ENCODE measurements at places on chromosomes 11 and 22.
A peak's percentile ranks its signal among the peaks of the same experiment; 100 is the strongest.

DNA sequence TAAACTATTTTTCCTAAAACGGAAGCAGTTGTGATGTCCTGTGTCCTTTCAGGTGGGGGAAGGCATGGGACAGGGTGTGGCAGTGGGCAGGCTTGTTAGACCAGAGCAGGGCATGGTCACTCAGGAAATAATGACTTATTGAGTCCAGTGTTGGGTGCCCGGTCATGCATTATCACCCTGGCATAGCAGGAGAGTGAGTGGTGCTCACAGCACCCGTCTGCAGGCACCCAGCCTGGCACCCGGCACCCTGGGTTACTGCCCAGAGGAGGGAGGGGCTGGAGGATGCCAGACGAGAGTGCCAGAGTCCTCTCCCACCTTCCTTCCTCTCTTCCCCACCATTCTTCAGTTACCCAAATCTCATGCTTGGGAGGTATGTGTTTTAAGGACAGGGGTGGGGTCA is 59.1 kb downstream of the ST3GAL4 start:
- no peak for DNase-seq

DNA sequence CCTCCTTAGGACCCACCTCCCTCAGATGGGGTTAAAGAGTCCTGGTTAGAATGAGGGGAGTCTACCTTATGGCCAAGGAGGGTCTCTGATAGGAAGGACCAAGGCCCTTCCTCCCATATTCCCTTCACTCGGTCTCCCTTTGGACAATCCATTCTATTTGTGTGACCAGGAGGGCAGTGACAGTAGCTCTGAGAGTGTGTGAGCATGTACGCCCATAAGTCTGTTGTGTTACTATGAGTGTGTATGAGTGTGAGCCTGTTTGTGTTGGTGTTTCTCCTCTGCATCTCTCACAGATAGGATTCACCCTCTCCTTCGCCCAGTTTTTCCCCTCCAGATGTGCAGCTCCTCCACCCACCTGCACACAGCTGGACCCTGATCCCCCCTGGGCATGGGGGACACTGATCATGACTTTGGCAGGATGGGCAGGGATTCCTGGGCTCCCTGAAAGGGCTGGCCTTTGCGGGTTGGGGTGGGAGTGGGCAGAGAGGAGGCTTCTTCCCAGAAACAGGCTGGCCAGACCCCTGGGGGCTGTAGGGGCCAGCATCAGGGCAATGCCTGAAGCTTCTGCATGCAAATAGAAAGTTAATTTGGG is 14.5 kb downstream of the PHLDB1 start:
- no peak for DNase-seq

DNA sequence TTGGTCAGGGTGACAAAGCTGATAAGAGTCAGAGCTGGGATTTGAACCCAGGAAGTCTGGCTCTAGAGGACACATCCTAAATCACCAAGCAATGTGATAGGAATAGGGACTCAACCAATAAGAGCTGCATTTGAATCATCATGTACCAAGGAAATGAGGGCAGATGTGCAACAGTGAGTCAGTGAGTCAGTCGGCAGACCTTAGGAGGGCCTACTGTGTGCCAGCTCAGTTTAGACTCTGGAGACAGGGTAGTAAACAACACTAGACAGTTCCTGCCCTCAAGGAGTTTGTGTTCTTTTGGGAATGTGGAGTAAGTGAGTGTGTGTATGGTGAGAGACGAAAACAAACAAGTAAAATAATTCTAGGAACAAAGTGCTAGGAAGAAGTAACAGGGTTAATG is 11.2 kb downstream of the IL10RA start:
- no peak for DNase-seq

DNA sequence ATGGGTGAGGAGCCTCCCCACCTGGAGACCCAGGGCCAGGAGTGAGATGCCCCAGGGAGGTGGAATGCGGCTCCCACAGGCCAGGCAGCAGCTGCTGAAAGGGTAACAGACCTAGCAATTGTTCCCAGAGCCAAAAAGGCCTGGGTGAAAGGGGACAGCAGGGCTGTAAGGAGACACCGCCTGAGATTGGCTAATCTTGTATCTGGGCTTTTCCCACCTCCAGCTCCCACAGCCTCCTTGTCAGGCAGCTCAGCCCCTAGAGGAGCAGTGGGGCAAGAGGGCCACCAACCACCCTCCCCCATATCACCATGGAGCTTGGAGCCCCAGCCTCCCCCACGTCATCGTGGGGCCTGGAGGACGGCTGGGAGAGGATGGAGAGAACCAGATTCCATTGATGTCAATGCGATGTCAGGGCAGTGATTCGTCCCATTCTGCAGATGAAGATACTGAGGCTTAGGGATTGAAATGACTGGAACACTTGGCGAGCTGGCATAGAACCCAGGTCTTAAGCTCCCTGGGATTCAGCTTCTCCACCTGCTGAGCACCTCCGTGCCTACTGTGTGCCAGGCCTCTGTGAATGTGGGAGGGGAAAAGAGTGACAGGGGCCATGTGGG is 2.9 kb upstream of the MGAT3 start:
- DNase-seq, result no peak

- DNase-seq, result peak; percentile 98
Observed at GRCh38 chr11:506995-507726, at the start of gene RNH1. TSS of gene RNH1 (minus strand) at chr11:507242. CDS start at chr11:502162, 5,080 bp downstream.

DNA sequence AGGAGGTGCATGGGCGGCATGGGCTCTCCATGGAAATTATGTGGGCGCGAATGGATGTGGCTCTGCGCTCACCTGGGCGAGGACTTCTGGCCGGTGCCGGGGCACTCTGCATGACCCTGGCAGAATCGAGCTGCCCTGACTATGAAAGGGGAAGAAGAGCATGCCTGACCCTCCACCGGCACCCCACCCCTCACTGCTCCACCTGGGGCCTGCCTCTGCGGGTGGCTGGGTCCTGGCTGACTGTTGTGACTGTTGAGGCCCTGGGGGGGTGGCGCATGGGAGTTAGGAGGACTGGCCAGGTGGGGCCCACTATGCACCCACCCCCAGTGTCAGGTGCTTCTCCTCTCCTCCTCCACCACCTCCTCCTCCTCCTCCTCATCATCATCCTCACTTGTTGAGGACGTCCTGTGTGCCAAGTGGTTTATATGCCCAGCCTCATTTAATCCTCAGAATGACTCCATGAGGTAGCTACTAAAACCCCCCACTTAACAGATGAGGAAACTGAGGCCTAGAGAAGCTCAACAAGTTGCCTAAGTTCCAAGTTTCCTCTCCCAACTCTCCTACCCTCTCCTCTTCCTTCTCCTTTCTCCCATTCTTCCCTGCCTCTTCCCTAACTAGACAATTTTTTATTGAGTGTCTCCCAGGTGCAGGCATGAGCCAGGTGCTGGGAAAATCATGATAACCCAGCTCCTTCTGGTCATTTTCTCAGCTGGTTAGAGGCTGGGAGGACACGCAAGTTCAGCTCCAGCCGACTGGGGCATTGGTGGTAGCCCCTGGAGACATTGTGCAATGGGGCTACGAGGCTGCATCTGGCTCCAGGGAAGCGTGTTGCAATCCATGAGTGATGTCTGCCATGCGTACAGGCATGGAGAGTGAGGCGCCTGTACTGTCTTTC is 2.3 kb downstream of the MYEOV start:
- DNase-seq, result no peak

DNA sequence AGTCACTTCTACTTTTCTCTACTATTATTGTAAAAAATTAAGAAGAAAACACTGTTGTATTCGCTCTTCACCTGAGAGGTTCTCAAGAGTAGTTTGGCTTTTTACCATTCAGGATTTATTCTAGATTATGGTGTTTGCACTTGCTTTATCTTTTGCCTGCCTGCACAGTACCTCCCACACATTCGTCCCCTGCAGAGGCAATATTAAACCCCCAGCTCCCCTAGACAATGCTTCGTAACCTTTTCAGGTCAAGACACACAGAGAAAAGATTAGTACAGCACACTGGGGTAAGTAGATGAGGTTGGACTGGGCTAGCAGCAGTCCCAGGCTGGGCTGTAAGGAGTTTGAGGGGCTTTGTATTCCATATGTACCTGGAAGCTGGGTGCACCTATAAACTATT is 62.4 kb downstream of the TNRC6B start:
- DNase-seq, result no peak

DNA sequence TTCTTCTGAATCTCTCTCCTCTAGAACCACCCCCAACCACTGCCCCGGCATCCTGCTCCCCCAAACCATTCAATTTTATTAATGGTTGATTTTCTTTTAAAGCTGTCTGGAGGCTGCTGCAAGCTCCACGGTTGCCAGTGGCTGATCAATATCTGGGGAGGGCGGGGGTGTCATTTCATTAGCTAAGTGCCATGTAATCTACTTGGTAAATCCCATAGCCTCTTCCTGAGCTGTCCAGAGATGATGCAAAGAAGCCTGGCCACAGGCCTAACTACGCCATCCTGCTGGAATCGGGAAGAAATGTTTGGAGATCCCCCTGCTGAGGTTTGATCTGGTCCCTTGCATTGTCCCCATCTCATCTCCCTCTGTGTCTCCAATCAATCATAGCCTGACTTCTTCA is 440.1 kb downstream of the MIAT start:
- DNase-seq, result no peak

GRCh38 chr11:76231121-76231738 is 24.9 kb upstream of the WNT11 start:
- DNase-seq, result no peak

- no peak for DNase-seq
Observed at GRCh38 chr11:75813622-75814039, 1.4 kb upstream of the UVRAG start.

DNA sequence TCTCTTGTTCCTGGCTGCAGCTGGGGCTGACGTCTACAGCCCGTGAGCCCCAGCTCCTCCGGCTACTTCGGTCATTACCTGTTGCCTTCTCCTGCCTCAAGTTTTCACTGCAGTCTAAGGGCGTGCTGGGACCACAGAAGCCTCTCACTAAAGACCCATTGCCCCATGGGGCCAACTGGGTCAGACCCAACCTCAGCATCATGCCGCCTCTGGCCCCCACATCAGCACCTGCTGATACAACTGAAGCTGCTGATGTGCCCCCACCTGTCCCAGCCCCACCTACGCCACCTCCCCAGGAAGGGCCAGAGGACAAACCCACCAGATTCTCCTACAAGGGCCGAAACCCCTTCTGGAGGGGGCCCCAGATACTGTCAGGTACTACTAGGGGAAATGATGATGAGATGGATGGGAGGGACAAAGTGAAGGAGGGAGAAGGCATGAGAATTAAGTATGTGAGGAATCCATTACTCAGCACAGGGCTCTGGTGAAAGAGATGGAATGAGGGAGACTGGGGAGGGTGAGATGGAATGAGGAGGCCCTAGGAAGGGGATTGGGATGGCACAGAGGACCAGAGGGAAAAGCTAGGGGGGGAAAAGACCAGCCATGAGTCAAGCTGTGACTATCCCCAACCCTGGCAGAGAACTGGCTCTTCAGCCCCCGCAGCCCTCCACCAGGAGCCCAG is 5.1 kb downstream of the C11orf42 start:
- DNase-seq, result no peak

DNA sequence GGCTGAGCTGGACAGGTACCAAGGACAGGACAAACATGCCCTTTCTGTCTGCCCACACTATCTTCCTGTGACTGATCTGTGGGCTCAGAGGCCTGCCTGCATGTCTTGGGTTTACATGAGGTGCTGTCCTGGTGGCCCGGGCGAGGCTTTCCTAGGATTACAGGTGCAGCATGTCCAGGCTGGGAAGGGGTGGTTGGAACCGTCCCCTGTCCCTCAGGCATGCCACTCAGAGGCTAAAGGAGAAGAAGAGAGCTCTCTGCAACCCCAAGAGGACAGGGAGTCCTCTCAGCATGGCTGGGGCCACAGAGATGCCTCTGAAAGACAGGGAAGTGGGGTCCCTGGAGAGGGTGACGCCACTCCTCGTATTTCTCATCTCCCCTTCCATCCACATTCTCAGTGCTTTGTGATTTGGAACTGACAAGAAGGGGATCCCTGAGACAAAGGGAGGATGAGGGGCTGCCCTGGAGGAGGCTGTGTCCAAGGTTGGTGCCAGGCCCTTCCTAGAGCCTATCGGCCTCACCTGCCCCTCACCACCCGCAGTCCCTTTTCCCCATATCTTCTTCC is 64.6 kb upstream of the LMO1 start:
- no peak for DNase-seq

- DNase-seq, result no peak
Observed at GRCh38 chr11:124865181-124865901, at the start of gene ROBO3. TSS of gene ROBO3 (plus strand) at chr11:124865432. CDS start at chr11:124865578, 146 bp downstream.

DNA sequence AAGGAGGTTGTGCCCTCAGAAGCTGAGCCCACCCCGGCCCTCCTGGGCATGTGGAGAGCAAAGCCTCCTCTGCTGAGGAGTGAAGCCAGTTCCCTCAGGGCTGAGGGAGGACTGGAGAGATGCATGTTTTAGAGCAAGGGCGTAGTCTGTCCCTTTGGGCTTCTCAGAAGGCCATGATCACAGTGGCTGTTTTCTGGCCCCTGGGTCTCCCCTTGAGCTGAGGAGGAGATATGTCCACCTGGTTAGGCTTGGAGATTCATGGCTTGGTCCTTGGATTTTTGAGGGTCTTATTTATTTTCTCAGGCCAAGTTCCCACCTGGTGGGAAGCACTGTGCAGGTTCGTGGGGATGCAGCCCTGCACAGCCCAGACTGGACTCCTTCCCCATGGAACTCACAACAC is 46.5 kb upstream of the THY1 start:
- DNase-seq, result no peak
